ENCODE measurements at places on chromosomes 13 and 19.

GRCh38 chr19:30896554-30896953 lies 452.7 kb downstream of the TSHZ3 start:
- no peak for DNase-seq

DNA sequence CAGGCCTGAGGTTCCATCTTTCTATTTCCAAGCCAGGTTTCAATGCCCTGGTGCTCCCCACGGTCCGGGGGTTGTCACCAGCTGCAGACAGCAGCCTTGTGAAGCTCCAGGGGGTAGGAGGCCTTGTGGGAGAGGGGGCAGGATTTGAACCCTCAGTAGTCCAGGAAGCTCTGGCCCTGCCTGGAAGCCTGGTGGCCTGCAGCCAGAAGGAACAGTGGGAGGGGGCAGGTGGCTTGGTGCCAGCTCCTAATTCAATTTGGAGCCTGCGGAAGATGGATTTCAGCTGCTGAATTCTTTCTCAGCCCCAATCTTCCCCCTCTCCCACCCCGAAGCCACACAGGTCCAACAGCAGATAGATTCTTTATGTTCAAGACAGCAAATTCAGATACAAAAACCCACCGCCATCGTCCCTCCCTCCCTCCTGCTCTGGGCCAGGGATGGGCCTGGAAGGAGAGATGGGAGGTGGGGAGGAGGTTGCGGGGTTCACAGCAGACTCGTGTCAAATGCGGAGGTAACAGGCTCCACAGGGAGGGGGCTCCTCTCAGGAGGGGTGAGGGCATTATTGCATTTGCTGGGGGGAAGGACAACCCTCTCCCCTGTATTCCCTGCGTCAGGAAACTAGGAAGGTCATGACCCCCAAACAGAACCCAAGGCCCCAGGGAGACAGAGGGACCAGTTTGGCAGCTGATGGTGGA lies 2.4 kb upstream of the PTGER1 start:
- no peak for DNase-seq

- DNase-seq, result no peak
These were observed at the start of gene ZFP28 for GRCh38 chr19:56538761-56539263. ZFP28 (plus strand) TSS chr19:56538948; CDS start chr19:56539019, 71 bp downstream.

DNA sequence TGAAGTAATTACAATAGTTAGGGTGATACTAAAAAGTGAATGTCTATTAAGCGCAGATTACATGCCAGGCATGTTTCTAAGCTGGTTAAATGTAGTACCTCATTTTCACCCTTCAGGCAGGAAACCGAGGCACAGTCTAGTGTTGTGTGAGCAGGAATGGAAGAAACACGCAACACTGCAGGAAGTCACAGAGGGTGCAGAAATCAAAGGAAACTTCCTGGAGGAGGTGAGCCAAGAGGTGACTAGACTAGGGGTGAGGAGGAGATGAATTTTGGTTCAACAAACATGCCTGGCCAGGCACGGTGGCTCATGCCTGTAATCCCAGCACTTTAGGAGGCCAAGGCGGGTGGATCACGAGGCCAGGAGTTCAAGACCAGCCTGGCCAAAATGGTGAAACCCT lies 41.8 kb downstream of the ZNF473 start:
- DNase-seq, result no peak

DNA sequence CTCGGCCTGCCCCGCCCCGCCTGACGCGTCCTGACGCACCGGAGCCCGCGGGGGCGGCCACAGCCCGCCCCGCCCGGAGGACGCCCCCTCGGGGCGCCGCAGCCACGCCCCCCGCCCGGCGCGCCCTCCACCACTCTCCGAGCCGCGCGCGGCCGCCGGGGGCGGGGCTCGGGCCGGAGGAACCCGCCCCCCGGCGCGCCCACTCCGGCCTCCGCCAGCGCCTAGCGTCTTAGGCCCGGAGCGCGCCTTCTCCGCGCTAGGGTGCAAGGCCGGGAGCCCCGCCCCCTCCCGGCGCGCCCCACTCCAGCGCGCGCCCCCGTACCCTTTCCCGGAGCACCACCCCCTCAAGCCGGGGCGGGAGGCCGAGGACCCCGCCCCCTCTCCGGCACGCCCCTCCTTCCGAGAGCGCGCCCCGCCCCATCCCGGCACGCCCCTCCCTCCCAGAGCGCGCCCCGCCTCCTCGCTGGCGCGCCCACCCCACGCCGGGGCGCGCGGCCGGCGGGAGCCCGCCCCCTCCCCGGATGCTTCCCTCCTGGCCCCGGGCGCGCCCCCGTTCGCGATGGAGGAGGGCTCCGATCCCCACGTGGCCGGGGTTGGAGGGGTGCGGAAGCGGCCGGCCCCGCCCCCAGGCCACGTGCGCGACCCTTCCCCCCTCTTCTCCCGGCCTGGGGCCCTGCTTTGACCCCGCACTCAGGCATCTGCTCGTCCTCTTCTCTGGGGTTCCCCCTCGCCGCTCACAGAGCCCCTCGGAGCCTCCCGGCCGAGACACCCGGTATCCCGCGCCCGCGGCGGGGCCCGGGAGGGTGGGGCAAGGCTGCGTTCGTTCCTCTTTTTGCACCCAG lies 480 bp upstream of the KLF16 start:
- DNase-seq, result peak; percentile 92

Data from activated naive CD4-positive, alpha-beta T cell treated with Interleukin-2 at 50 U/mL for 16 hours (primary cell).